Stimulated activated CD8-positive, alpha-beta memory T cell treated with anti-CD3 and anti-CD28 coated beads, Interleukin-15, amount 100 ng/mL, for 24 hours (primary cell): ENCODE measurements at places on chromosomes 4 and X.

DNA sequence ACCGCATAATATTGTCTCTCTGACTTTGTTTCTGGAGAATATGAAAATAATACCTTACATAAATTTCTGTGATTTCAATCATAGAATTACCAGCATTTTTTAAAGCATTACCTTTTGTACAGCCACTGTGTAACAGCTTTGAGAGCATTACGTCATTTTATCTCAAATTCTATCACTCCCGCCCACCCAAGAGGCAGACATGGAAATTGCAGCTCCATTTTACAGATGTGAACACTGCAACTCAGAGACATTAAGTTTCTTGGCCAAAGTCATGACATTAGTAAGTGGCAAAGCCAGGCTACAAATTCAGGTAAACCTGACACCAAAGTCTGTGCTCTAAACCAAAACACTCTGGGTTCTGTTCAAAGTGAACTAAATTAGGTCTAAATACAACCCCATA, 33.6 kb upstream of the KDR start:
- DNase-seq, result no peak

- DNase-seq, result no peak
Measured at GRCh38 chr4:182684796-182685195, 232.4 kb downstream of the DCTD start.

DNA sequence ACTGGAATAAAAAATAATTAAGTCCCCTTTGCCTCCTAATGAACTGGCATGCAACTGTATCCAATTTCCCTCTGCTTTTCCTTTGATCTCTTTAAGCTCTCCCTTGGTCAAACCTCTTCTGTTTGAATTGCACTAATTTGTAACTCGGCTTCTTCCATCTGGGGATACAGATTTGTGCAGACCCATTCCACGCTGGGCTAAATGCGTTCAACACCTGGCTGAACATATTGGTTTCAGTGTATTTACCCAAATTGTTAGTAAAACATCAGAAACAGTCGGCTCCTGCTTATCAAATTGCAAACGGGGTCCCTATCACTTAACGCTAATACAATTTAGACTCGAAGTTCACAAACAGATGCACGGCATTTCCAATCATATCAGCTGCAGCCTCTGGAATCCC, 124.9 kb upstream of the TAPT1 start:
- no peak for DNase-seq

DNA sequence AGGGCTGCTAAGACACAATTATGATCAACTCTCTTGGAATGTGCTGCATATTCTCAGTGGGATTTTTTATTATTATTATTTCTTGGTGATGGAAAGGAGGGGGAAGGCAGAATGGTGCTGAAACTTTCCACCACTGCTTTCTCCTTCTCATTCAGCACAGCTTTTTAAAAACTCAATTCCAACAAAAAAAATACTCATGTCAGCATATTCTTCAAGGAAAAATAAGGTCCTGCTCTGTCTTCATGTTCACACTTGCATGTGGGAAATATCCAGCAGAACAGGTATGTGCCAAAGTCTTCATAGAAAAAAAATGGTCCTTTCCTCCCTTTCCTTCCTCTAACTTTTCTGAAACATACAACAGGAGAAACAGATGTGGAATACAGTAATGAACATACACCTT, 144.0 kb upstream of the ADAMTS3 start:
- DNase-seq, result no peak

- no peak for DNase-seq
Measured at GRCh38 chr4:17283832-17284231, 228.1 kb downstream of the QDPR start.

DNA sequence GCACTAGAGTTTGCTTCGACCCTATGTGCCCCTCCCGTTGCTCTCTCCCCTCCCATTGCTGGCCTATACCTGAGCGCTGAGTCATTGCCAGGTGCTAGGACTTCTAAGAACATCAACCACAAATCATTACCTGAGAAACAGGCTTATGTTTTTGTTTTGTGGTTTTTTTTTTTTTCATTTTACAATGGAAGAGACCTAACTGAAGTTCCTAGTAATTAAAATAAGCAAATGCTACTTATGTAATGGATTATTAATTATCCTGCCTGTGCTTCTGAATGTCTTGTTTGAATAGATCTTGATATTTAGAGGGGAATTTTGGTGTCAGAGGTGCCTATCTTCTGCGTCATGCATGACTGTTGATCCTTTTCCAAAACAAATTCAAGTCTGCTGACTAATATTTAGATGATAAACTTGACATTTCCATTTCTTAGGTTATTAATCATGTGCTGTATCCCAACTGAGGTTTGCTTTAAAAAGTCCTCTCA, 275.4 kb upstream of the CPEB2 start:
- DNase-seq, result no peak

- DNase-seq, result no peak
Measured at GRCh38 chr4:92830771-92831170, 527.0 kb downstream of the GRID2 start.

DNA sequence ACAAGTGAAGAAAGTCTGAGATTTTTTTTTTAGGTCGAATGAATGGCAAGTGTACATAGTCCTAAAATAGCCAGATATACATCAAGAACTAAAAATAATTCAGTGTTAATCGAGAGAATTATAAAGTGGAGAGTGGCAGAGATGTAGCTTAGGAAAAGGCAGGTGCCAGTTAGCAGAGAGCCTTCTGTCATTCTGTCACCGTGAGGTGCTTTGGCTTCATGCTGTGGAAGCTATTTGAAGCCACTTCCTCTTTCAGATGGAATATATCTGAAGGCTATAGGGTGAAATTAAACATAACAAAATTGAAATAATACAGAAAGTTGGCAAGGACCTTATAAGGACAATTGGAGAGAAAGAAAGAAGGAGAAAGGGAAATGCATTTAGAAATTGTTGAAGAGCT, 756.3 kb downstream of the CCSER1 start:
- DNase-seq, result no peak

GRCh38 chr4:48556268-48556667, 66.2 kb downstream of the ZAR1 start:
- DNase-seq, result no peak

GRCh38 chr4:140344101-140344500, 29.3 kb upstream of the SCOC start:
- DNase-seq, result no peak

DNA sequence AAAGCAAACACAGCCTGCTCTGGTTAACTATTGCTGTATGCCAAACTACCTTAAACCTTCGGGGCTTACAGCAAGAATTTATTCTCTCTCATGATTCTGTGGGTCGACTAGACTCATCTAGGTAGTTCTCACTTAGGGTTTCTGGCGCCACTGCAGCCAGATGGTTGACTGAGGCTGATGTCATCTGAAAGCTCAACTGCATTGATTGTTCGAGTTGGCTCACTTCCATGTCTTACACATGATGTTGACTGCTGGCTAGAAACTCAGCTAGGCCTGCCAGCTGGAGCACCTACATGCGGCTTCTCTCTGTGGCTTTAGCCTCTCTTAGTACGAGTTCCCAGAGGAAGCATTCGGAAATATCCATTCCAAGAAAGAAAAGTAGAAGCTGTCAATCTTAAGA, 103.2 kb downstream of the SRPX start:
- DNase-seq, result no peak

- no peak for DNase-seq
Measured at GRCh38 chrX:70635227-70635626, 190.6 kb downstream of the DLG3 start.

DNA sequence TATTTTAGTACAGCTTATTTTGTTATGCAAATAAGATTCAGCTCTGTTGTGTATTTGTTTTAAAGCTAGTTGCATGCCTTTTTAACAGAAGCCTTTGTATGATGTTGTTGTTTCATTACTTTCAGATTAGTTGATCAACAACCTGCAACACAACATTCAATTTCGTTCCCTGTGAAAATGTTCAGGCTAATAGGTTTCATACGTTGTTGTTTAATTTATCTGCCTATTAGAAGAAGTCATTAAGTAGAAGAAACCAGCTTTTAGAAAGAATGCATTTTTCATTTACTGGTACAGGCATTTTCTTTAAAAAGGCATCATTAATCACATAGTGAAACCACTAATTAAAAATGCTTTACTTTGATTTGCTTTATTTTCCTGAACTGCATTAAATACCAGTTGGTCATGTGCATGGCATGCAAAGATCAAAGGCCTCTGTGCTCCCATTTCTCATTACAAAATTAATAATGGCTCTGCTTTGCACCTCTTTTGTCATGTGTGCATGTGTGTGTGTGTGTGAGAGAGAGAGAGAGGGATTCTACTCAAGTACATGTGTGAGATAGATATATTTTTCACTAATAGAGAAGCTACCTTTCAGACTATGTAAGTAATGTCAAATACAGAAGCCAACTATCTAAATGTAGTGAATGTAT, 29.2 kb upstream of the CTSO start:
- no peak for DNase-seq

DNA sequence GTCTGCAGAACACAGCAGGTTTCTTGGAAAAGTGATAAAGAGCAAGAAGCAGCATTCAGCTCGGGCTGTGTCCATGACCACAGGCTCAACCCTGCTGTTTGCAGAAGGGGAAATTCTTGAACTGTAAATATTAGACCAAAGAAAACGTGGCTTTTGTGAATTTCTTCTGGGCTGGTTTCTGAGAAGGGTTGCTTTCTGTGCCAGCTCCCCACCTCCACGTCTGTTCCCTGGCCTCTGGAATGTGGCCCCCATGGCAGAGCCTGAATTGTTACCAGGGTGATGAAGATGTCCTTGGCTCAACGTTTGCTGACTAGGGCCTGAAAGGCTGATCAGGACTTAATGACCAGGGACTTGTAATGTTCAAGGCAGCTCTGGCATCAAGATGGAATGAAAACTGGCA, 116.0 kb downstream of the CPEB2 start:
- no peak for DNase-seq

GRCh38 chr4:175308236-175308635, 390.1 kb downstream of the ADAM29 start:
- DNase-seq, result no peak

DNA sequence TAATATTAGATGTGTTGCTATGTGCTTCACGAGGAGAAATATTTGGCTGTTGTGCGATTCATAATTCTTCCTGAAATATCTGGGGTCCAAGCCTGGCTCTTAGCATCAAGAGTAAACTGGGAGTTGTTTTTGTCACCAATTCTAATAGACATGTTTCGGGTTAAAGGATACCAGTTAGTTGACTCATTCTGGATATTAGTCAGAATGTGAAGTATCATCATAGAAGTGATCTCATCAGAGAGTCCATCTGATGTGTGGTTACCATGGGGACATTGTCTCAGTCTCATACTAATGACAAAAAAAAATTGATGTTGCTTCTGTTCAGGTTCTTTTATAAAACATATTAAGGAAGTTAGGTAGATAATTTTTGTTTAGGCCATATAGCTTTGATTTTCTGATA, 57.2 kb upstream of the MTMR1 start:
- DNase-seq, result no peak

GRCh38 chr4:63528256-63528991, 880.8 kb downstream of the TECRL start:
- no peak for DNase-seq

DNA sequence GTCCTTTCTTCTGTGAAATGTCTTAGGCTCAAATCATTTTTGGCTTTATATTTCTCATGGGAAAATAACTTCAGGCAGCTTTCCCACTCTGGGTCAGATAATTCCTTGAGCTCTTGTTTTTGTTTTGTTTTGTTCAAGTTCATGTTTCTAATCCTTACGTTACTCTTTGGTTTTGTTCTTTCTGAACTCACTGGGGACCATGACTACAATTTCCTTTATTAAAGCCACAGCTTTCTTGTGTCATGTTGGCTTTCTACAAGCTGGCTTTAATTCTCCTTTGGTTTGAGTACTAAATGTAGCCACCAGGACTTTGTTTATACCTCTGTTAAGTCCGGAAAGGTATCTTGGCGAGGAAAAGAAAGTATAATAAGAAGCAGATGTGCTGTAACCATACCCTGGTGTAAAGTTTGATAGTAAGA, 30.8 kb upstream of the ANXA3 start:
- no peak for DNase-seq

- no peak for DNase-seq
Measured at GRCh38 chrX:13837290-13837745, 20.4 kb upstream of the GPM6B start.

- DNase-seq, result no peak
Measured at GRCh38 chrX:64190136-64190740, 15.3 kb downstream of the AMER1 start.

- DNase-seq, result no peak
Measured at GRCh38 chr4:151484396-151485102, 75.6 kb downstream of the FHIP1A start.

DNA sequence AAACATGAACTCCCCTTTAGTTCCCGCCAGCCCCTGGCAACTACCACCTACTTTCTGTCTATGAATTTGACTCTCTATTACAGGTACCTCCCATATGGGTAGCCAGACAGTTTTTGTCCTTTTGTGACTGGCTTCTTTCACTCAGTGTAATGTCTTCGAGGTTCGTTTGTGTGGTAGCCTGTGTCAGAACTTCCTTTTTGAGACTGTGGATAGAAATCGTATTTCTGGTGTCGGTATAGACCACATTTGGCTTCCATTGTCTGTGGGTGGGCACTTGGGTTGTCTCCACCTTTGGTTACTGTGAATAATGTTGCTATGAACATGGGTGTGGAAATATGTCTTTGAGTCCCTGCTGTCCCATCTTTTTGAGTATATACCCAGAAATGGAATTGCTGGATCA, 5.4 kb upstream of the CLDN34 start:
- DNase-seq, result no peak

- DNase-seq, result no peak
Measured at GRCh38 chr4:130044788-130045531, 949.0 kb downstream of the C4orf33 start.

GRCh38 chr4:4872314-4872903, 12.9 kb downstream of the MSX1 start:
- DNase-seq, result no peak
